Activated effector memory CD4-positive, alpha-beta T cell treated with Interleukin-2 at 50 U/mL for 16 hours (primary cell): ENCODE measurements at places on chromosomes 7 and 10.
A peak's percentile ranks its signal among the peaks of the same experiment; 100 is the strongest.

- DNase-seq = no peak
Measured at GRCh38 chr7:16268821-16269768, 152.2 kb downstream of the CRPPA start.

GRCh38 chr7:73858807-73859206 lies 2.2 kb upstream of the TMEM270 start:
- no peak for DNase-seq

DNA sequence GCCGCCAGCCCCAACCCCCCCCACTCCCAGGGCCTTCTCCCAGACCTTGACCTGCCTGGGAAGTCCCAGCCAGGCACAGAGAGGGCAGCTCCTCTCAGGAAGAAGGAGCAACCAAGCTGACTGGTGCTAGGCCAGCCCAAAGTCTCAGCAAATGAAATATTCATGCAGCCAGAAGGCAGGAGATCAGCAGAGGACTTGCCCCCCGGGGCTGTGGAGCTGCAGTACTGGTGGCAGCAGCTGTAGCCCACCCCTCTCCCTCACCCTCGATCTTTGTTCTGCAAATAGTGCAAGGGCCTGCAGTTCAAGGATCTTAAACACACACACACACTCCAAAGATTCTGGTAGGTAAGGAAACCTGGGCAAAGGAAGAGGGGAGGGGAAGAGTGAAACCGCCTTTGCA lies 3.5 kb upstream of the SRRM3 start:
- no peak for DNase-seq

GRCh38 chr7:1268866-1269265 lies 36.2 kb downstream of the UNCX start:
- no peak for DNase-seq

DNA sequence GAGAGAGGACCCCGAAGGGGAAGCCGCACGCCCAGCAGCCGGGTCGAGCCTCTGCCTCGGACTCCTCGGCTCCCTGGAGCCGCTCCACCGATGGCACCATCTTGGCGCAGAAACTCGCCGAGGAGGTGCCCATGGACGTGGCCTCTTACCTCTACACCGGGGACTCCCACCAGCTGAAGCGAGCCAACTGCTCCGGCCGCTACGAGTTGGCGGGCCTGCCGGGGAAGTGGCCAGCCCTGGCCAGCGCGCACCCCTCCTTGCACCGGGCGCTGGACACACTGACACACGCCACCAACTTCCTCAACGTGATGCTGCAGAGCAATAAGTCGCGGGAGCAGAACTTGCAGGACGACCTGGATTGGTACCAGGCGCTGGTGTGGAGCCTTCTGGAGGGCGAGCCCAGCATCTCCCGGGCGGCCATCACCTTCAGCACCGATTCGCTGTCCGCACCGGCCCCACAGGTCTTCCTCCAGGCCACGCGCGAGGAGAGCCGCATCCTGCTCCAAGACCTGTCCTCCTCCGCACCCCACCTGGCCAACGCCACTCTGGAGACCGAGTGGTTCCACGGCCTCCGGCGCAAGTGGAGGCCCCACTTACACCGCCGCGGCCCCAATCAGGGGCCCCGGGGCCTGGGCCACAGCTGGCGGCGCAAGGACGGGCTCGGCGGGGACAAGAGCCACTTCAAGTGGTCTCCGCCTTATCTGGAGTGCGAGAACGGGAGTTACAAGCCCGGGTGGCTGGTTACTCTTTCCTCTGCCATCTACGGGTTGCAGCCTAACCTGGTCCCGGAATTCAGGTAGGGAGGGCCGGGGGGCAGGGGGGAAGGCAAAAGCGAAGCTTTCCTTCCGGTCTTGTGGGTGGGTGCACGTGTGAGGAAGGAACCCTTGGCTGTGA lies 973 bp downstream of the GPR158 start:
- DNase-seq = no peak

GRCh38 chr7:90824386-90825307 lies 228.5 kb downstream of the CDK14 start:
- DNase-seq = no peak

DNA sequence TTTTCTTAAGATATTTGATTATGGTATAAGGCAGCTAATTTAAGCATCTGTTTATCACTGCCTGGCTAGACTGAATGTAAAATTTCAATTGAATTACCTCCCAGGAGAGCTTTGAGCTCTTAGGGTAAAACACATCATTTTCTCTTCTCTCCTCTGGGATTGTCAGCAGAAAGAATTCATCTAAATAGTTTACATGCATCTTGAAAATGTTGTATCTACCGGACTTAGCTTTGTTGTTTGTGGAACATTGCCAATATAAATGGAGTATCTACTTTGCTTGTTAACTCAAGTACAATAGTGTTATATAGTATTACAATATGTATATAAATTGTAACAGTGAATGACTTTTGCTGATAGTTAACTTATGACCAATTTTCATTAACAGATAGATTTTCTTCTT lies 73.3 kb downstream of the TAF3 start:
- no peak for DNase-seq

- DNase-seq = no peak
Measured at GRCh38 chr10:26335574-26336093, 102.5 kb upstream of the APBB1IP start.

DNA sequence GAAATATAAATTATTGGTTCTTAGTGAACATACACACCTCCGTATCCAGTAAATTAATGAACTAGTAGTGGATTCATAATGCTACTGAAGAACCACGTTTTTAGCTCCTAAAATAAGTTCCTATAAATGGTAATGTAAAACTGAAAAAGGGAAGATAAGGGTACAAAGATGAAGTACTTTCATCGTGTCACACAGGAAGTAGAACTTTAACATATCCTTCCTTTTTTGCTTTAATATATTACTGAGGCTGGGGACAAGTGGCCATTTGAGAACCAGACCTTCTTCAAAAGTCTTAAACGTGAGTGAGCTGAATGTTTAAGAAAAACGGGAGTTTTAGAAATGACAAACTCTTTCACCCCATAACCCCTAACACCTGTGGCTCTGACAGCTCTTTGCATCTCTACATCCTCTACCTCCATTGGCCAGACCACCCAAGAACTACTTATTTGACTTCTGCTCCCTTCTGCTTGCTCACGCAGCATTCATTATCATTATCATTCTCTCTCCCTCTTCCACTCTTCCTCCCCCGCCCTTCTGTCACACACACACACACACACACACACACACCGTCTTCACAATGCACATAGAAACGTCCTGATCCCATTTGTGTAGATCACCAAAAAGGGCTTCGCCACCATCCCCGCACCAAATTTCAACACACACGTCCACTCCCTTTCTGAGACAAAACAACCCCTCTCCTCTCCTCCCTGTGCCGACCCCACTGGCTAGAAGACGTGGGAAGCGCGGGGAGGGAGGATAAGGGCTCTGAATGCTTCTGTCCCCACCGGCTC lies 677 bp downstream of the SKAP2 start:
- peak; percentile 2 for DNase-seq
